ENCODE measurements at places on chromosomes 1 and 21.

DNA sequence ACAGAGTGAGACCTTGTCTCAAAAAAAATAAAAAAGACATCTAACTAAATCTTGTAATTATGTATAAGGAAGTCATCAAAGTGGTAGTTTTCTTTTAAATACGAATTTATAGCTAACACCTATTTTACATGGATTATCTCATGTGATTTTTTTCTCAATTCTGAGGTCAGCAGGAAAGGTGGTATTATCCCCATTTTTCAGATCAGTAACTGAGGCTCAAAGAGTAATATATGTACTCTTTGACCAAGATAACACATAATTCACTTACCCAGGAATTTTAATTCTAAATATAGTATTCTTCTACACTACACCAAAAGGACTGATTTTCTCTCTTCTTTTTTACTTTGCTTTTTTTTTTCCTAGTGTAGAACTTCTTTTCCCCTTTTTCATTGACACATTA, 9.1 kb downstream of the IFT25 start:
- DNase-seq, result no peak

GRCh38 chr1:181947441-181947840, 114.1 kb downstream of the ZNF648 start:
- no peak for DNase-seq

DNA sequence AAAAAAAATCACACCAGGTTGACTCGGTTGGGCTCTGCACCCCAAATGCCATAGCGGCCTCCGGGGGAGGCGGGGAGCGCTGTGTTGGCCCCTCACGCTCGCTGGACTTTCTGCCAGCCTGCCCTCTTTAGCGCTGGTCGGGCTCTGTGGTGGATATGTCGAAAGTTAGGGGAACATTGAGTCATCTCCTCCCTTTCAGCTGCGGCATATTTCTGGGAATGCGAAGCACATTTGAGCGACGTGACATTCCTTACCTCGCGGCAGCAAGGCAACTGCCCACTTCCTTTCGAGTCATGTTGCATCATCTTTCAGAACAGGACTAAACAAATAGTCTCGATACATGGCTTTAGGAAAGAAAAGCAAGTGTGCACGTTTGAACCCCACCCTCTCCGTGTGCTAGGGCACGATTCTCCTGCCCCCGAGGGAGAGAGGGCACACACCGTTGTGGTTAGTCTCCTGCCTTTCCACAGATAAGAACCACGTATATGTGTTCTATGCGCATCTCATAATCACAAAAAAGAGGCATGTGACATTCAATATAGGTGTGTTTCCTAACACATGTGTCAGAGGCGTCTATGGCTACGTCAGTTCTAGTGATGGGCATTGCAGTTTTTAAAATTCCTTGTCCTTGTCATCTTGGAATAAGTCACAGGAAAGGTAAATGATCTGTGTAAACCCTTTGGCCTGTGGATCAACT, 105.9 kb upstream of the SLC45A1 start:
- peak; percentile 97 for DNase-seq

- DNase-seq, result no peak
These were observed 50.0 kb downstream of the FOXO6 start for GRCh38 chr1:41411229-41411628.

DNA sequence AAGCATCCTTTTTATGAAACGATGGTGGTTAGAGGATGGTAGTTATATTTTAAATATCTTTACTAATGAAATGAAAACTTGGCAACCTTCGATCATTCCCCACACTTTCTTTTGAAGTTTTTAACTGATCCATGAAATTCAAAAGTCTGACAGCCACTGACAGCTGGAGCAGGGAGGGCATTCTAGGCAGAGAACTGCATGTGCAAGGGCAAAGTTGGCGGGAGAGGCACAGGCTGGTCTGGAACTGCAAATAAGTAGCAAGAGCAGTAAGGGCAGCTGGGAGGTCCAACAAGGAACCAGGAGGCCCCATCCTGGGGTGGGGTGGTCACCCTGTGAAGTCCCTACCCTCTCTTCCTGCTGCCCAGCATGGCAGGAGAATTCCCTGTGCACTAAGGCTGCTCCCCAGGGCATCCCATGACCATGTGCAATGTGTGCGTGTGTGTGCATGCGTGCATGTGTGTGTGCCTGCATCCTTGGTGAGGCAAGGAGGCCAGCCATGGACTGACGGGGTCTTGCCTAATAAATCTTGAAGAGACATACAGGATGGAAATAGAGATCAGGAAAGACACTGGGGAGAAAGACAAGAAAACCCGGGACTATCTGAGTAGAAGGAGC, 33.1 kb upstream of the FOXO6 start:
- DNase-seq, result no peak

GRCh38 chr1:220271706-220272046, 577 bp downstream of the RAB3GAP2 start:
- DNase-seq, result peak; percentile 12

DNA sequence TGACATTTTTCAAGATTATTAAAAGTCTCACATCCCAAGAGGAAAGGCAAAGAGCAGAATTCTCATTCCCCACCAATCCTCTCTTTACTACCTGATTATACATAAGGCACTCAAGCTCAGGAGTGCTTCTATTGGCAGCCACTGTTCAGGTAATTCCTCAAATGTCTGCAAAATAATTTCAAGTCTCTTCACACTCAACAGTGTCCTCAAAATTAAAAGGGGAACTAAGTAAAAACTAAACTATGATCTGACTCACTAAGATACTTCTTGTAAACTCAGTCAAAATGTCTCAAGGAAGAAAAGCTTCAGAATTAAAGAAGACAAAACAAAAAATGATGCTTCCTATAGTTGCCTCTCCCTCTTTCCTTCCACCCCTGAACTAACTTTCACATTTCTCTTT, 135.6 kb downstream of the GPATCH2 start:
- DNase-seq, result no peak

- DNase-seq, result no peak
These were observed 85.4 kb upstream of the ROR1 start for GRCh38 chr1:63688302-63688890.

GRCh38 chr1:43177691-43178090, 5.6 kb downstream of the CFAP57 start:
- DNase-seq, result no peak

GRCh38 chr1:242391896-242392295, 132.6 kb downstream of the PLD5 start:
- no peak for DNase-seq

DNA sequence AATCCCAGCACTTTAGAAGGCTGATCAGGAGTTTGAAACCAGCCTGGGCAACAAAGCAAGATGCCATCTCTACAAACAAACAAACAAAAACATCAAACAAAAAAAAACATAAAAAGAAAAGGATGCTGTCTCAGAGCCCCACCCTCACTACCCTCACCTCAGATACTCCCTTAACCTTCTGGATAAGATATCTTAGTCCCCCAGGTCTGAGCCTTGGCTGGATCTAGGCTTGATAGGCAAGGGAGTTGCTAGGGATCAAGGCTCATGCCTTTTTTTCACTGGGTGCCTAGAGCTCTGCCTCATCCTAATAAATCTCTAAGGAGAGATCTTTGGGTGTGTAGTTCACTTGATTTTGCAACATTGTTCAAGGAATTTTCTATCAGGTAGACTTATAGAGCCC, 7.4 kb downstream of the HDAC1 start:
- DNase-seq, result no peak

DNA sequence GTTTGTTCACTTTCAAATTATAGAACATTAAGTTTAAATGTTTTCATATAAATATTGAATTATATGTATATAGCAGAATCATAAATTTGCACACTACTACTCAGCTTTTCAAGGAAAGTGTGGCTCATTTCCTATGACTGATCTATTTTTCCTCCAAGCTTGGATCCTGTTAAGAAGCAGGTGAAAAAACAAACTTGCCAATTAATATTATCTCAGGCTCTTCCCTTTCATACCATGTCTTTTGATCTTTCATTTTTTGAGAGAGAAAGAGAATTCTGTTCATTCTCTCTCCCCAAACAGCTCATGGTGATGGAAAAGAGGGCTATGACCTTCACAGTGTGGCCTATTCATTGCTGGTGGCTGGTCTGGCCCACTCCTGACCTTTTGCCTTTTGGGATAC, 43.7 kb downstream of the SEC16B start:
- DNase-seq, result no peak

GRCh38 chr1:40337443-40337842, 20.4 kb upstream of the COL9A2 start:
- DNase-seq, result no peak

DNA sequence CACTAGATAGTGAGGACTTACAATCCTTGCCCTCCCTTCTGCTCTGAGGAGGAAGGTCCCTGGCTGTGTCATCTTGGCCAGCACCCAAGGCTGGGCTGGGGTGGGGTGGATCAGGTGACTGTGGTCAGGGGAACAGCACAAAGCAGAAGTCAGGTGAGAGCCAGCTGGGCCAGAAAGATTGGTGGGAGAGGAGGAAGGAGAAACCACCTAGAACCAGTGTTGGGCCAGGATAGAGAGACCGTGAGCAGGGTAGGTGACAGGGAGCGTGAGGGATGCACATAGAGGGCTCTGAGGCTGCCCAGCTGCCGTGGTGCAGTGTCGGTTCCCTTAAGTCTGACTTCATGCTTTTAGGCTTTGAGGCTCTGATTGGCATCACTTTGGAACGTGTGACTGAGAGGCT, 22.7 kb downstream of the NCF2 start:
- DNase-seq, result no peak

DNA sequence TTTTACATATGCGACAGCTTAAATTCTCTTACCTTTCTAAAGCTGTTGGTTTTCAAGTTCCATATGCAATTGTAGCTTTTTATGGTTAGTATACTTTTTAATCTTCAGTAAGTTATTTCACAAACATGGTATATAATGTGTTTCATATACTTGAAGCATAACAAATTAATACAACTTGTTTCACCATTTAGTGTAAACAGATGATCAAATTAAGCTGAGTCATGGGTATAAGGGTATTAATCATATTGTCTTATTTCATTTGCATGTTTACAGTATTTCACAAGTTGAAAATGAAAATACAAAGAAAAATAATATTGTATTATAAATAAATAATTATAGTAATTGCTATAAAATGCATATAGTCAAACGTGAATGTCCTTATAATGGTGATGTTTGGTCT, 92.1 kb downstream of the PTPRC start:
- DNase-seq, result no peak

- DNase-seq, result no peak
These were observed 37.1 kb upstream of the ARF1 start for GRCh38 chr1:228045405-228045804.

GRCh38 chr1:231233735-231234417, 7.1 kb upstream of the GNPAT start:
- no peak for DNase-seq

DNA sequence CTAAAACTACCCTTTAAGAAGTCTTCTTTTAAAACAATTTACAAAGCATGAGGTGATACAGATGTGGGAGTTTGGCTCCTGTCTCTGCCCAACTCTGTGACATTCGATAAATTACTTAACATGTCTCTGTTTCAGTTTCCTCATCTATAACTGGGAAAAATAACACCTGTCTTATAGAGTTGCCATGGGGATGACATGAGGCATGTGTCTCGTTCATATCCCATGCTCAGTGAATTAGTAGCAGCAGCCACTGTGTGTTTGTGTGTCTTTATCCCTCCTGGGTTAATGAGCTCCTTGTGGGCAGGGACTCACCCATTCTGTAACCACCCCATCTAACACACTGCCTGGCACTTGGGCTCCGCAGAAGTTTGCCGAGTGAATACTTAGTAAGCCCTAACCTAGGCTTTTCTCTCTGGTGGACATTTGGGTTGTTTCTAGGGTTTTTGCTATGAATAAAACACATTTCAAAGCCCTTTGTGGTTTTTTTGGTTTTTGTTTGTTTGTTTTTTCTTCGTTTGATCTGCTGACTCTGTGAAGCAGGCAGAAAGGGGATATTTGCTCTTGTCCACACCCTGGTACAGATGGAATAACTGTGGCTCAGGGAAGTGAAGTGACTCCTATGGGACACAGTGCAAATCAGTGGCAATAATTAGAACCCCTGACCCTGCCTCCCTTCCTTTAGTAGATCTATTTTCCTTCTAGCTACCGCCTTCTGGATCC, 797 bp upstream of the KCNJ9 start:
- no peak for DNase-seq

- no peak for DNase-seq
These were observed 289.2 kb upstream of the DPYD start for GRCh38 chr1:98210064-98210463.

Measured in NCI-H460 (cell line).